ENCODE measurements at places on chromosomes 11 and 22. TPM values are rescaled to one million over a fixed set of nuclear protein-coding genes. Genes with fewer than 3 reads are reported as not detected.

ELMOD1 gene
- 5.7 TPM for polyA plus RNA-seq

APOBEC3B gene
- 2.6 TPM for polyA plus RNA-seq

LDHA gene
- polyA plus RNA-seq = 329 TPM

TSGA10IP gene
- polyA plus RNA-seq = not detected

BACE1 gene
- 6.6 TPM for polyA plus RNA-seq

SLC37A2 gene
- polyA plus RNA-seq = 0.97 TPM

UBQLN3 gene
- polyA plus RNA-seq = 0.05 TPM

- no peak for DNase-seq
These were observed 50.2 kb downstream of the JAM3 start for GRCh38 chr11:134119094-134119493.

GRCh38 chr22:20585639-20586402 is 78.4 kb downstream of the MED15 start:
- DNase-seq = no peak

DNA sequence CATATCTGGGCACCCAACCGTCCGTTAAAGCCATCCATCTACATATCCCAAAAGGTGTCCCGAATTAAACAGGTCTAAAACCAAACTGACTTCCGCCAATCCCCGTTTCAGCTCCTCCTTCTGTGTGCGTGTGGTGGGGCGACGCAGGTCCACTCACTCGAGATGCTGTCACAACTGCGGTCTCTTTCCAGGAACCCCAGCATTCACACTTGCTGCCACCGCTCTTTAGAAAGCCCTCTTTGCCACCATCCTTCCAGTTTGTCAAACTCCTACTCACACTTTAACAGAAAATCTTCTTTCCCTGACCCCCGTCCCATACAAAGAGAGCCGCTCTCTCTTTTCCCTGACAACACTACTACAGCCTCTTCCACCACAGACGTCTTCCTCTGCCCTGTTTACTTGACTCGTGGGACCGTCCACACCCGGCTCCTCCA is 467 bp downstream of the ESS2 start:
- DNase-seq = no peak

- no peak for DNase-seq
These were observed 188.7 kb downstream of the MIAT start for GRCh38 chr22:26846076-26846475.

DNA sequence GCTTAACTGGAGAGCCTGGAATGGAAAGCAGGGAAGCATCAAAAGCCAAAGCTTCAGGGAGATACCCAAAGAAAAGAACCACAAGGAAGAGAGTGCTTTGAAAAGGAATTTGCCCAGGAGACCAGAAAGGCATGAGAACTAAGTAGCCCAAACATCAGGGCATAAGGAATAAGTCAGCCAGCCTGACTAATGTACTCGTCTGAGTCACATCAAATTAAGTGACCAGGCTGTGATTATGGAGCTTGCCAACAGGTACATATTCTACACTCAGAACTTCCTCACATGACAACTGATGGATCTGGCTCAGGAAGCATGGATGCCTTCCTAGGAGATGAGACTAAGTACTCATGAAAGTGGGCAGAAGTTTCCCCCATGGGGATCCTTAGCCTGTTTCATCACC is 366.7 kb downstream of the BUD13 start:
- no peak for DNase-seq

DNA sequence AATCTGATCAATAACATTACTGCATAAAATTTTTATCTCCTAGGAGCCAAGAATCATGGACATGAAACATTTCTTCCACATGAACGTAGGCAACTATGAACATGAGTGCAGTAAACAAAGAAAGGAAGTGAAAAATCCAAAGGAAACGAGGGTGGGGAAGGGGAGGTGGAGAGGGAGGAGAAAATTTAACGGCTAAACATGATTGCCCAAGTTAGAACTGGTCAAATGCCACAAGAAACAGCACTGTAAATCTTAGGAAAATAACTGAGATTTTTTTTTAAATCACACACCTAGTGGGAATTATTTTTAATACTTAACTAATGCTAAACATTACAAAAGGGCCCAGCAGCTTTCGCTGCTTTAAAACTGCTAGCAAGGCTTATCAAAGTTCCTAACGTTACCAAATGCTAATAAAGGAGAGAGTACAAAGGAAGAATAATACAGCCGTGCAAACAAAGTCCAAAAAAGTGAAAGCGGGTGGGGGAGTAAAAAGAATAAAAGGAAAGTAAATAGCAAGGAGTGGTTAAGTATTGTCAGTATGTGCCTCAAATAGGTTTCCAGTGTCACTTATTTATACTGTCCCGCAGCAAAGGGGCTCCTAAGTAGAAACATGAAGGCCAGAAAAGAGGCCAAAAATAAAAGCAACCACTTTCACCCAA is 13.7 kb downstream of the NARS2 start:
- no peak for DNase-seq

- peak; percentile 24 for DNase-seq
These were observed 26.9 kb downstream of the TP53I11 start for GRCh38 chr11:44923806-44924205.

GRCh38 chr11:12529793-12530192 is 144.4 kb upstream of the TEAD1 start:
- no peak for DNase-seq

- DNase-seq = no peak
These were observed 10.4 kb downstream of the SMPD1 start for GRCh38 chr11:6400431-6401345.

GRCh38 chr11:70891844-70892380 is 360.5 kb downstream of the SHANK2 start:
- DNase-seq = no peak

- DNase-seq = peak; percentile 52
These were observed 43.0 kb upstream of the KLHL35 start for GRCh38 chr11:75475767-75476650.

- no peak for DNase-seq
These were observed 588.4 kb upstream of the LRRC4C start for GRCh38 chr11:42047637-42048555.
